ENCODE measurements at places on chromosomes 11 and 22. TPM values are rescaled to one million over a fixed set of nuclear protein-coding genes. Genes with fewer than 3 reads are reported as not detected.

The FIBIN gene
- total RNA-seq: not detected

- no peak for DNase-seq
Measured at GRCh38 chr11:13222285-13222684, 55.3 kb upstream of the BMAL1 start.

The HOATZ gene
- not detected for total RNA-seq

DNA sequence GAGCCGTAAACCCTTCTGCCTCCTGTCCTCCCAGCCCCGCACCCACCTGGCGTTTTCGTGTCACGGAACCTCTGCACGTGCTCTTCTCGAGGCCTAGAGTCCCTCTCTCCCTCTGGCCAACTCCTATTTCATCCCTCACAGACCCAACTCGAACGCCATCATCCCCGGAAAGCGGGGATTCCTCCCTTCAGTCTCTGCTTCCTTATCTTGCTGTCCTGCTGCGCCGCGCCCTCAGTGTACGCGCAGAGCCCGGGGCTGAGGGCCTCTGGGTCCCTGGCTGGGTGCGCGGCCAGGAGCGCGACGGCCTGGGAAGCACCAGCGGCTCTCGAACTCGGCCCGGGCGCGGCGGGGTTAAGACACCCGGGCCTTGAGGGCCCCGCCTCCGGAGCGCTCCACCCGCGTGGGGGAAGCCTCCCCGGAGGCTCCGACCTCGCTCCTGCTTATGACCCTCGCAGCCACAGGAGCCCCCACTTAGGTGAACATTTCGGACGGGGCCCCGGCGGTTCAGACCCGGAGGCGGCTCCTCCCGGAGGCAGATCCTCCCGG, 398 bp upstream of the ATG16L2 start:
- DNase-seq: peak; percentile 88

DNA sequence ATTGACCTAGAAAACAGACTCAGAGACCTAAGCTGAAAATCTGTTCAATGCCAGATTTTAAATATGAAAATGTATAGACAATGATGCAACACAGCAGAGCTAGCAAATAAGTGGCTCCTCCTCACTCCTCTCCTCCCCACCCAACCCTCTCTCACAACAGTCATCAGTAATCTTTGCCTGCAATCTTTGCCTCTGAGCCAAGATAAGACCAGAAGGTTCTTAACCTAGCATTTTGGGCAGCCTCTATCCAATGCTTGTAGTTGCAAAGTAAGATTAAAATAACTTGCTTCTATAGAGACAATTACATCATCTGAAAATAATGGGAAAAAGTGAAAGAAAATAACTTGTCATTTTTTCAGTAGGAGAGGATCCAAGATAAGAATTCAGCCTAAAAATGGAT, 117.3 kb downstream of the PARVA start:
- DNase-seq: no peak

GRCh38 chr22:31148953-31149627, 8.8 kb upstream of the PLA2G3 start:
- no peak for DNase-seq

DNA sequence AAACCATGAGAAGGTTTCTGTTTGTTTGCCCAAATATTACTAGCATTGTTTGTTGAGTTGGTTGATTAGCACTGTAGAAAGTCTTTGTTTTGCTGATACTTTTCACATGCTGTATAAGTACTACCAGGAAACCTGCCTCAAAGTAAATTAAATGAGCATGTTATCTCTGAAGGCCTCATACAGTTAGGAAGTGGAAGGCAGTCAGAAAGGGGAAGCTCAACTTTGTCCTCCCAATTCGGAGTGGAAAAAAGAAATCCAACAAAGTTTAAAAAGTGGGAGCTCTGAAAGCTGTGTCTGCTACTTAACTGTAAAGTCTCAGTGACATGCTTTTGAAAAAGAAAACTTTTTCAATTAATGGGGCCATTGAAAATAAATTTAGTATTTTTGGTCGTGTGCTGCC, 188.3 kb upstream of the BLID start:
- DNase-seq: no peak
